ENCODE measurements at places on chromosomes 1 and 21.

DNA sequence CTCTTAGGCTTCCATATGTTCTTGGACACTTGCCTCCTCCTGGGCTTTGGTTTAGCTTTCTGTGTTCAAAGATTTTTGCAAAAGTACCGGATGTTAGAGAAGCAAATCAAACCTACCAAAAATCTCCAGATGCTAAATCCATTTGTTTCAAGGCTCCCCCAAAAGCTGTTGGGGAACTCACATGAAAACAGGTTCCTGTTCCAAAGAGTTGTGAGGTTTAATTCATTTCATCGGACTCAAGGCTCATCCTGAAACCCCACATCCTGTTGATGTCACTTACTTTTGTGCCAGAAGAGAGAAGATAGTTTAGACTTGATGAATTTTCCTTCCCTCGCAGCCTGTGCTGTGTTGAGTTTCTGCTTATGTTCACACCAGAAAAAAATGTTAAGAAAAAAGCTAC lies 41.7 kb upstream of the RXRG start:
- DNase-seq = no peak

DNA sequence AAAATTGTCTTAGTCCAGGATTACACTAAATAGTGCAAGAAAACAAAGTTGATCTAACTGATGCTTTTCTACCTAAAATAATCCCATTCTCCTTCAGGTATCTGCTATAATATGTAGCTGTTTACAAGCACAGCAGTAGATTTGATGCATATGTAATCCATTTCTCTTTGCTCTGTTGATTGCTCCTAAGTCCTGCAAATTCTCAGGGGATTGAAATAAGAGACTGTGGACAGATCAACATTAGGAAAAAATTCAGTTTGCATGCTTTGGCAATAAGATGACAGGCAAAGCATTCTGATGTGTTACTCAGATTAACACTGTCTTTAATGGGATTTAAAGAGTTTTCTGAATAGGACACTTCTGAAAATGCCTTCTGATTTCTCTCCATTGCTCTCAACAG lies 34.7 kb downstream of the RNF11 start:
- no peak for DNase-seq

DNA sequence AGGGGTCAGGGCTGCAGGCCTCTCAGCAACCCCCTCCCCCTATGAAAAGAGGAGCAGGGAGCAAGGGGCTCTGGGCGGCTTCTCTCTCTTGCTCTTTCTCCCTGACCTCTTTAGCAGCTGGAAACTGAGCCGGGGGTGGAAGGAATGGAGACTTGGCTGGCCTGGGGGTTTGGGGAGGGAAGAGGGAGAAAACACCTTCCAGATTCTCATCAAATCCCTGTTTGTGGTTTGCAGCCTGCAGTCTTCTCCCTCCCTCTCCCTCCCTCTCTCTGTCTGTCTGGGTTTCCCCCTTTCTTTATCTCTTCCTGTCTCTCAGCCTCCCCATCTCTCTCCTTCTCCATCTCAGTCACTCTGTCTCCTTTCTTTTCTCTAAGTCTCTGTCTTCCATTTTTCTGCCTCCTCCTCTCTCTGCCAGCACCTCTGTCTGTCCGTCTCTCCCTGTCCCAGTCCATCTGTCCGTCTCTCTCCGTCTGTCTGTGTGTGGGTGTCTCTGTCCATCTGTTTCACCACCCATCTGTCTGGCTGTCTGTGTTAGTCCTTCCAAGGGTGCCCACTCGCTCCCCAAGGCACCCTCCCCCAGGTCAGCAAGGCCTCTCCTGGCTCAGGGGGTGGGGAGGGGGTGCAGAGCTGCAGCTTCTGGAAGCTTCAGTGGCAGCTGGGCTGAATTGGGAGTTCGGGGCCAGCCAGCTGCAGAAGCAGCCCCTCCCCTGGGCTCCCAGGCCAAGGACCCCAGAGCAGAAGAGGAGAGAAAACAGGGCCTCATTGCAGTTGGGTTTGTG lies 6.2 kb downstream of the AHDC1 start:
- no peak for DNase-seq

DNA sequence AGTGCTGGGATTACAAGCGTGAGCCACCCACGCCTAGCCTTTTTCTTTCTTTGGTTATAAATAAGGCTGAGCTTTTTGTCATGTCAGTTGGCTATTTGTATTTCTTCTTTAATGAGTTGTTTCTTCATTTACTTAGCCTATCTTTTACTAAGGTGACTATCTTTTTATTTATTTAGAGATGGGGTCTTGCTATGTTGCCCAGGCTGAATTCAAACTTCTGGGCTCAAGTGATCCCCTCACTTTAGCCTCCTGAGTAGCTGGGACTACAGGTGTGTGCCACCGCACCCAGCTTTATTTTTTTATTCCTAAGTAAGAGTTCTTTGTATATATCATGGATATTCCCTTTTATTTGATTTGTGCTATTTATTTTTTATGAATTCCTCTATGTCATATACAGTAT lies 11.9 kb downstream of the DMBX1 start:
- no peak for DNase-seq

DNA sequence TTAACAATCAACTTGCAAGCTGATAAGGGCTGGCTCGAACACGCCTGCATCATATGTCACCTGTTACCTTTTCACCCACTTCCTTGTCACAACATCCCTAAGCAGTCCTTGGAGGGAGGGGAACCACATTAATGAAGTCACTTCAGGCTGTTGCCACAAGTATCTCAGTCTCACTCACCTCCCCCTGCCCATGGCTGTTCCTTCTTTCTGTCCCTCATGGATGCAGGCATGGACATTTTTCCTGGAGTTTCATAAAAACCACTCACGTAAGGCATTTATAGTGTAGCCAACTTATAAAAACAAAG lies 76.8 kb upstream of the ANGPTL1 start:
- no peak for DNase-seq

GRCh38 chr1:84947536-84948410 lies 49.1 kb downstream of the MCOLN2 start:
- no peak for DNase-seq

DNA sequence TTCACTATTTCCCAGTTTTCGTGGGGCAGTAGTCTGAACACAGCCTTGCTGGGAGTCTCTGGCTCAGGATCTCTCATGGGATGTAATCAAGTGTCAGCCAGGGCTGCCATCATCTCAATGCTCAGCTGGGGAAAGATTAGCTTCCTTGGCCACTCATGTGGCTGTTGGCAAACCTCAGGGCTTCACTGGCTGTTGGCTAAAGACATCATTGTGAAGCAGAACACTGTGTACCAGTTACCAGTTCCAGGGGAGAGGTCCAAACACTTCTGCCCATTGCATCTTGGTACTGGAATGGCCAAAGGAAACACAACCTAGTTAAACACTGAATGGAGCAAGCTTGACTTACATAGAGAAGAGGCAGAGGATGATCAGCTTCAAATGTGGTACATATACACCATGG lies 33.7 kb downstream of the AADACL4 start:
- no peak for DNase-seq
